NCI-H2081 (cell line): ENCODE measurements at places on chromosomes 7 and 10.
A peak's percentile ranks its signal among the peaks of the same experiment; 100 is the strongest.

DNA sequence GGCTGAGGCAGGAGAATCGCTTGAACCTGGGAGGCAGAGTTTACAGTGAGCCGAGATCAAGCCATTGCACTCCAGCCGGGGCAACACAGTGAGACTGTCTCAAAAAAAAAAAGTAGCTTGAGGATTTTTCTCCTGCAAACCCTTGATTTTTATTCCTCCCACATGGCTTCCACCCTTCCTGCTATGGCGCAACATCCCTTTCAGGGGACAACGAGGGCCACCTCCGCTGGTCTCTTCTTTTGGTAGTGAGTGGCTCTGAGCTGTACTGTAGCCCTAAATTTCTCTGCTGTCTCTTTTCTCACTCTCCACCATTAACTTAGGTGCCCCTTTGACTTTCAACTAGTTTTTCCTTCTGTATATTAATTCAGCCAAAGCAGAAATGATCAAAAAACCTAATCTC is 113.4 kb downstream of the HIPK2 start:
- no peak for DNase-seq

GRCh38 chr10:76285012-76285411 is 853.6 kb downstream of the LRMDA start:
- DNase-seq: no peak

DNA sequence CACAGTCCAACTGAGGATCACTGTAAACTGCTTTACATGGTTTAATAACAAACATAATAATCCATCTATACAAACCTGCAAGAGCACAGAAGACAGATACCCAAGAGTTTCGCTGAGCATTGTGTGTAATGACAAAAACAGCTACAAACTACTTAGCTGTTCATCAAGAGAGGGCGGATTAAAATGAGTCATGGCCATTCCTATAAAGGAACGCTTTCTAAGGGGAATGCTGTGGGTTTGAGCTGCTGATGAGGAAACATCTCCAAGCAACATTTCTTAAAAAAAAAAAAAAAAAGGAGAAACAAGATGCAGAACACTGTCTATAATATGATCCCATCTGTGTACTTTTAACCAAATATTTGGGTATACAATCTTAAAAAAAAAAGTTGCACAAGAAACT is 33.8 kb downstream of the VOPP1 start:
- no peak for DNase-seq

- DNase-seq: no peak
Measured at GRCh38 chr10:72727130-72727529, 35.2 kb downstream of the MCU start.

DNA sequence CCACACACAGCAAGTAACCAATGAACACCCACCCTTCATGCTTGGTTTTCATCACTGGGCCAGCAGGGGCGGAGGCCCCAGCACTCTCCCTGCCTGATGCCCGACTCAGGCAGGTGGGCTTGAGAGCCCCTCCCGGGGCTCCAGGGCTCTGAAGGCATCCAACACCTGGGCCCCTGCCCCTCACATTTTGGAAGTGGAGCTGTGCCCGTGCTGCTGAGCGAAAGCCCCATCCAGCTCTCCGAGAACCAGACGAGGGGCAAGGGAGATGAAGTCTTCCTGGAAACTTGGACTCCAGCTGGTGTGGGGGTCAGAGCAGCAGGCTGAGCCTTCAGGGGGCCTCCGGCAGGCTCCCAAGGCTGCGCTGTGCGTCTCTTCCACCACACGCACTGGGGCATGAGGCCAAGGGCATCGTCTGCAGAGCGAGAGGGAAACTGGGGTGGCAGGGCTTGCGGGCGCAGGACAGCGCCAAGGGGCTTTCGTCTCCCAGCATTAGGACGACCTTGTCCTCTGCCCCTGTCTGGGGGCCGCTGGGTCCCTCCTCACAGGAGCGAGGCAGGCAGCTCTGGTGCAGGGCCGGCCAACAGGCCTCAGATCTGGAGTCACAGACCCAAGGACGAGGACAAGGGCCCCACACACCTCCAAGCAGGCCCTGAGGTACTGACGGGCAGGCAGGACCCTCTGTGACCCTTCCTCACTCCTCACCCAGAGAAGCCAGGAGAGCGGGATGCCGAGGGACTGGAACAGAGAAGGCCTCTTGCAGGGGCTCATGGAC is 108.3 kb upstream of the FAM20C start:
- DNase-seq: no peak

DNA sequence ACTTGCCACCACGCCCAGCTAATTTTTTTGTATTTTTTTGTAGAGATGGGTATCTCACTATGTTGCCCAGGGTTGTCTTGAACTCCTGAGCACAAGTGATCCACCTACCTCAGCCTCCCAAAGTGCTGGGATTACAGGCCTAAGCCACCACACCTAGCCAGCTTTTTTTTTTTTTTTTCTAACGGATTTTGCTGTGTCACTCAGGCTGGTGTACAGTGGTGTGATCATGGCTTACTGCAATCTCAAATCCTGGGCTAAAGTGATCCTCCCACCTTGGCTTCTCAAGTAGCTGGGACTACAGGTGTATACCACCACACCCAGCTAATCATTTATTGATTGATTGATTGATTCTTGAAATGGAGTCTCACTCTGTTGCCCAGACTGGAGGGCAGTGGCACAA is 106.0 kb upstream of the TRIM24 start:
- DNase-seq: no peak

DNA sequence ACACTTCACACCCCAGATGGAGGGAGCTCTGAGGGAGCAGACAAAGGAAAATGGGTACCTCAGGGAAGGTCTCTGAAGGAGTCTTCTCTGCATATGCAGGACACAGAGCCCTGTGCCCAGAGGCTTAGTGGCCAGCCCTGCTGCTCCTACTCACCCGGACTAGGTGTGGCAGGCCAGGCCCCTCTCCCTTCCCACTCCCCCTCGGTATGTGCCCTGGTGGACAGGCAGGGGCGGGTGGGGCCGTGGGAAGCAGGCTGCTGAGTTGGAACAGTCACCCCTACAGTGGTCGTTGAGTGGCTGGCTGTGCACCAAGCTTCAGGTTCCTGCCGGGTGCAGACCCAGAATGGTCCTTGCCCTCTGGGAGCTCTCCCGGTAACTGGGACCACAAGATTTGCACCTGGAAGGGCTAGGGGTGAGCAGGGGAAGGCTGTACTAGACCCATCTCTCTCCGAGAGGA is 68.6 kb downstream of the ZMIZ1 start:
- DNase-seq: no peak

GRCh38 chr7:16891338-16891737 is 9.6 kb upstream of the AGR3 start:
- peak; percentile 88 for DNase-seq

DNA sequence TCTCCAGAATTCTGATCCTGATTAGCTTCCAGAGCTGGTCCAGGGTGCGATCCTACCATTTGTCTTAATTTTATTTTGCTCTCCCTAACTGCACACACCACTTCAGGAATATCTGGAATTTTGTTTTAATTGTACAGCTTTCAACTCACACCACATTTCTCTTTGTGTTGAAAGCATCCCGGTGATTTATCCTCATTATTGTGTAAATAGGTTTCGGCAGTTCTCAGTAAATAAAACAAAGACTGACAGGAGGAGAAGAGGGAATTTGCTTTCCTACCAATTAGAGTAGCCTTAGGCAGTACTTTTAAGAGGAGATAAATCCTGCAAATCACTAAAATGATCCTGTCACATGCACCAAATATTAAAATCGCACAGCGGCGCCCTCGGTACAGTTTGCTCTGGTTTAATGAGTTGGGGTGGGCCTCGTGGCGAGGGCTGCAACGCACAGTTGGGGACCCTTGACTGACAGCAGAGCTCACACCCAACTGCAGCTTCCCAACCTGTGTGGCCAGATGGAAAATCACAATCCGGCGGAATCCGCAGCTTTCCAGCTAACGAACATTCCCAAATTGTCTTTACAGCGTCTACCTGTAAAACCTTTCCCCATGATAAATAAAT is 62.6 kb downstream of the EBF3 start:
- DNase-seq: no peak

DNA sequence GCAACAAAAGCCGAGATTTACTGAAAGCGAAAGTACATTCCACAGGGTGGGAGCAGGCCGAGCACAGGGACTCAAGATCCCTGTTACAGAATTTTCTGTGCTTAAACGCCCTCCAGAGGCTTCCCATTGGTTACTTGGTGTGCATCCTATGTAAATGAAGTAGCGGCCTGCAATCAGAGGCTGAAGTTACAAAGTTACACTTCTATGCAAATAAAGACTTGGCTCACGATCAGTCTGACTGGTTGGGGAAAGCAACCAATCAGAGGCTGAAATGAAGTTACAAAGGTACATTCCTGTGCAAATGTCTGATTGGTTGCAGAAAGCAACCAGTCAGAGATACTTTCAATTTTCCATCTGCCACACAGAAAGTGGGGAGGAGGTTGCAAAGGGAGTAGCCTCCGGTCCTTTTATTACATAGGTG is 4.1 kb downstream of the ACBD7 start:
- no peak for DNase-seq

DNA sequence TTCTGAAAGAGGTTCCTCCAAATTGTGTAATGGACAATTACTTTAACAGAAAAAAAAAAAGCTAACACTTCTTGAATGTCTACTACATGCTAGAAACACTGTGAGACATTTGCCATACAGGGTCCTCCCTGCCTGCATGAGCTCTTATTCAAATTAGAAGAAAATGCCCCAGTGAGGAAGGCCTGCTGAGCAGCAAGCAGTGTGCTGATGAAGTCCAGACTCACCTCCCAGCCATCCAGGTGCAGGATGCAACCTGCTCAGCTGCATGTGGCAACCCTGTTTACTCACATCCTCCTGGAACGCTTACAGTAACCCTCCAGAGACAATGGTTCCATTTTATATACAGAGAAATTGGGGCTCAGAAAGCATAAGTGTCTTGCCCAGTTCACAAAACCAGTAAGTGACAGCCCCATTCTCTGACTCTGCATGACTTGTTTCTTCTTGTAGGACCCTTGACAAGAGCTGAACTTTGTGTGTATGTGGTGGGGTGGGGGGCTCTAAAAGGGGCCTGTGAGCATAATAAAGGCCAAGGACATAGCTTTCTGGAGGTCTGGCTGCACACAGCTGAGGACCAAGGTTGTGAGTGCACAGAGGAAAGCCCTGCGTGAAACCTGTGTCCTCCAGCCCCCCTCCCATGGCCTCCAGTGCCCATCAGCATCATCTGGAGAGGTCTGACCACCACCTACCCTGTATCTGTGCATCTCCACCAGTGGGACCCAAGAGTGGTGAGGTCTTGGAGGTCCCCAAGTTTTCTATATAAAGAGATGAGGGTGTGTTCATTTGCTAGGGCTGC is 387.8 kb downstream of the GRID1 start:
- DNase-seq: peak; percentile 2

DNA sequence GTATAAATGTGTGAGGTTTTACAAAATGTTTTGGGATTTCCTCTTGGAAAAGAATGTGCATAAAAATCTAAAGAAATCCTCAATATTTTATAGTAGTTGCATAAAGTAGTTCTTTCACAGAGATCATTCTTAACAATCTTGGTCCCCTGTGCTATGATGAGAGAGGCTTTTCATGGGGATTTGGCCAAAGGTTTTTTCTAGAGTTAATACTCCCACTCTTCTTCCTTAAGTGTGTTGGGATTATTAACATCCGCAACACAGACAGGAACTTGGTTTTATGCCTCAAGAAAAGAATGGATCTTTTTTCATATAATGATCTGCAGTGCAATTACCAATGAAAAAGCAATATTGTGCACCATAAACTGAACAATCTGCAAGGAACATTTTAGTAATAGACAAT is 71.5 kb downstream of the AGMO start:
- DNase-seq: no peak

DNA sequence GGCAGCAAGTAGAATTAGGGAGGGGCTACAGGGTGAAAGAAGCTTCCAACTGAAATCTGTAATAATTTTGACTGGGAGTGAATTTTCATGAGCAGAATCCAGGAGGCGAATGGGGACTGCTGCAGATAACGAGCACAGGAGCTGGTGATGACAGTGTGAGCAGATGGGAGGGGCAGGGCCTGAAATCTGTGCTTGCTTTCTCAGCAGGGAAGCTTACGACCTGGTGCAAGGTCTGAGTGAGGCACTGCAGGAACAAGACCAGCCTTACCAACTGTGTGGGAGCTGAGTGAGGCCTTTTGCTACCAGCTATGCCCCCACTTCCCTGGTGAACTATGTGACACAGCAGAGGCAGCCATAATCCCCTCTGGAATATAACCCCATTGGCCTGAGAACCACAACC is 109.8 kb downstream of the HPSE2 start:
- DNase-seq: no peak

- DNase-seq: no peak
Measured at GRCh38 chr7:82053453-82054032, 283.7 kb upstream of the HGF start.

DNA sequence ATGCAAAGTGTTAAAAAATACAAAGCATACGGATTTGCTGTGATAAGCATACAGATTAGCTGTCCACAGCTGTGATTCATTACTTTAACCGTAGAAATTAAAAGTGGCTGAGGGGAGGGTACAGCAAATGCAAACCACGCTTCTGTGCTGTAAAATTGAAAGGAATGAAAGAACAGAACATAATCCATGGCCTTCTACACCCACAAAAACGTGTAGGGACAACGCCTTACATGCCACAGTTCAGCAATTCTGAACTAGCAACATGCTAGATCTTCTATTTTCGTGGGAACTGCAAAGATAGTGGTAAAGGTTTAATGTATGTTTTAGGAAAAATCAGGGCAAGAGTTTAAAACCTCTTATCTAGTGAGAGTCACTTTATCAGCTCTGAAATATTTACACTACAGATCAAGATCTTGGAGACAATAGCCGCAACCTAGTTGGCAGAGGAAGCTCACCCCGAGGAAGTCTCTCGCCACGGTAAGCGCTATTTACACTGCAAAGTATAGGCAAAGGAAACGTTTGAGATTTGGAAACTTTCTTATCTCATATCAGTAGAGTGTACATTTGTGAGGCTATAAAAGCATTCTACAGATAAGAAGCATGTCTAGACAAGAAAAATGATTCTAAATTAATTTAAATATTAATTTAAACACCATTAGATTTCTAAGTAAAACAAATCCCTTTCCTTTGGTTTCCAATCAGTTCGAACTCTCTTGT is 193.6 kb downstream of the MLLT10 start:
- DNase-seq: no peak

GRCh38 chr7:24670782-24671181 is 86.5 kb downstream of the GSDME start:
- DNase-seq: no peak

GRCh38 chr10:70660722-70661121 is 11.6 kb upstream of the ADAMTS14 start:
- no peak for DNase-seq

DNA sequence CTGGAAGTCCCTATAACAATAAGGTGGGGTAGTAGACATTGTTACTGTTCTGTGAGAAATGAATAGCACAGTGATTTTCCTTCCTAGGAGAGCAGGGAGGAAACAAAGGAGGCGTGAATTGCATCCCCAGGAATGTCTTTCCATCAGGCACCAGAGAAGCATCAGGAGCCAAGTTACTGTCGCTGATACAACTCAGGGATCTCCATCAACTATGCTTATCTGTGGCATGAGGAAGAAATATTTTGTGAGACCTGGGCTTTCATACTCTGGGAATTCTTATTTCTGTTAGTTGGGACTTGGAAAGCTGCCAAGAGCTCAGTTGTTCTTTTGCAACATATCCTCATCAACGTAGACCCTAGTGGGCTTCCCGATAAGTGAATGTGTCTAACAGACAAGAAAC is 622.3 kb downstream of the SUGCT start:
- no peak for DNase-seq

GRCh38 chr10:82742478-82742877 is 867.5 kb downstream of the NRG3 start:
- no peak for DNase-seq
